ENCODE measurements at places on chromosomes 7 and 10.

GRCh38 chr10:129126982-129127381 lies 340.1 kb upstream of the MGMT start:
- DNase-seq, result no peak

- DNase-seq, result no peak
Observed at GRCh38 chr10:108598320-108598695, 1325.0 kb downstream of the XPNPEP1 start.

DNA sequence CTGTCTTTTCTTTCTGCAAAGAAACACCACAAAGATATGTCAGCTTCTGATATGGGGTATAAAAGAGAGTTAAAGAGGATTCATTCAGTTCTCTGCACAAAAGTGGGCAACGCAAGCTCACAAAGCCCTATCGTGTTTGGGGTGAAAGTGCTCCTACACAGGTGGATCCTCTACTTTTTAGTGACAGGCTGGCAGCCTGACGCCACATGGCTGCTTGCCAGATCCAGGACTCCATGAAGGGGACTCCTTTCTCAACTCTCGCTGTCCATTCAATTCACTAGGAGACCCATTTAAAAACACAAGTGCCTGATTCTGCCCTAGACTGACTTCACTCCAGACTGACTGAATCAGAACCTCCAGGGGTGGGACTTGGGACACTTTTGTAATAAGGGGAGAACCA lies 8.0 kb downstream of the PARP12 start:
- no peak for DNase-seq

- DNase-seq, result no peak
Observed at GRCh38 chr7:65746398-65746669, 126.5 kb upstream of the VKORC1L1 start.

GRCh38 chr7:141477865-141478264 lies 73.3 kb upstream of the AGK start:
- DNase-seq, result no peak

DNA sequence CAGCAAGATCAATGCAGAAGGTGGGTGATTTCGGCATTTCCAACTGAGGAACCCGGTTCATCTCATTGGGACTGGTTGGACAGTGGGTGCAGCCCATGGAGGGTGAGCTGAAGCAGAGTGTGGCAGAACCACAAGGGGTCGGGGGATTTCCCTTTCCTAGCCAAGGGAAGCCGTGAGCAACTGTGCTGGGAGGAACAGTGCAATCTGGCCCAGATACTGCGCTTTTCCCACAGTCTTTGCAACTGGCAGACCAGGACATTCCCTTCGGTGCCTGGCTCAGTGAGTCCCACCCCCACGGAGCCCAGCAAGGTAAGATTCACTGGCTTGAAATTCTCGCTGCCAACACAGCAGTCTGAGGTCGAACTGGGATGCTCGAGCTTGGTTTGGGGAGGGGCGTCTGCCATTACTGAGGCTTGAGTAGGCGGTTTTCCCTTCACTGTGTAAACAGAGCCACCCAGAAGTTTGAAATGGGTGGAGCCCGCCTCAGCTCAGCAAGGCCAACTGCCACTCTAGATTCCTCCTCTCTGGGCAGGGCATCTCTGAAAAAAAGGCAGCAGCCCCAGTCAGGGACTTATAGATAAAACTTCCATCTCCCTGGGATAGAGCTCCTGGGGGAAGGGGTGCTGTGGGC lies 58.6 kb upstream of the SLC26A5 start:
- no peak for DNase-seq

DNA sequence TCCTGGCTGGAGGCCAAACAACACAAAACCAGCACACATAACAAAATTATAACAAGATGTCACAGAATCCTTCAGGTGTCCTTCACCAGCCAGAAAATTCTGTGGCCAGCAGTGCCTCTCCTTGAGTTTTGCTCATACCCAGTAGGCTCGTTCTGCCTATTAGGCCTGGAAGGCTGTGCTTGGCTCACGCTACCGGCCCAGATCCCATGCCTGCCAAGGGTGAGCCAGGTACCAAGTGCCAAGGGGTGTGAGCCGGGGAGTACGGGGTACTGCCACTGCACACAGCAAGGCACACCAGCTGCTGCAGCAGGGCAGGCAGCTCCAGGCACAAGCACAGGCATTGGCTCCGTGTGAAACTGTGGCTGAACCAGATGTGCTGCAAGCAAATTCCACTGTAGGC lies 1562.0 kb downstream of the REEP3 start:
- no peak for DNase-seq

GRCh38 chr7:96184783-96185182 lies 137.1 kb downstream of the SLC25A13 start:
- DNase-seq, result no peak

DNA sequence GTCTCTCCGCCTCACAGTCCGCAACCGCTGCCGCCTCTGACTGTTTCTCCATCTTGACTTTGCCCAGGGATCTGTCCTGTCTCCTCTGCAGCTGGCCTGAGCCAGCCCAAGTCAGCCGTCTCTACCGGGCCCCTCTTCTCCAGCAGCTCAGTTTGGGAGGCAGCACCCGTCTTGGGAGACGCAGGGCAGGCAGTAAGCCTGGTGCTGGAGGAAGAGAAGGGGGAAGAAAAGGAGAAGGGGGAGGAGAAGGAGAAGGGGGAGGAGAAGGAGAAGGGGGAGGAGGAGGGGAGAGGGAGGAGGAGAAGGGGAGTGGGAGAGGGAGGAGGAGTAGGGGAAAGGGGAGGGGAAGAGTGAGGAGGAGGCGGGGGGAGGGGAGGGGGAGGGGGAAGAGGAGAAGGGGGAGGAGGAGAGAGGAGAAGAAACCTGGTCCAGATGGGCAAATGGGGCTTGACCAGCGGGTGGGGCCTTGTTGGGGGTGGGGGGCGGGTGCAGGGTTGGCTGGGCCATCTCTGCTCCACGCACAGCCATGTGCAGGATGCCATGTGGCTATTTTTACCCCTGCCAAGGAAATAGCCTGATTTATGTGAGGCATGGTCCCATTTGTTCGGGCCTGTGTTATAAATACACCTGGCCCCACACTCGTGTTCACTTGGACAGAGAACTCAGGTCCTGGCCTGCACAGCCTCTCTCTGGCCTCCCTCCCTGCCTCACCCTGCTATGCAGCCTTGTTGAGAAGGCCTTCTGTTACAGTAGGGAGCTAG lies 35.9 kb upstream of the FZD9 start:
- peak; percentile 74 for DNase-seq

- DNase-seq, result no peak
Observed at GRCh38 chr10:78284381-78284780, 250.7 kb downstream of the RPS24 start.

DNA sequence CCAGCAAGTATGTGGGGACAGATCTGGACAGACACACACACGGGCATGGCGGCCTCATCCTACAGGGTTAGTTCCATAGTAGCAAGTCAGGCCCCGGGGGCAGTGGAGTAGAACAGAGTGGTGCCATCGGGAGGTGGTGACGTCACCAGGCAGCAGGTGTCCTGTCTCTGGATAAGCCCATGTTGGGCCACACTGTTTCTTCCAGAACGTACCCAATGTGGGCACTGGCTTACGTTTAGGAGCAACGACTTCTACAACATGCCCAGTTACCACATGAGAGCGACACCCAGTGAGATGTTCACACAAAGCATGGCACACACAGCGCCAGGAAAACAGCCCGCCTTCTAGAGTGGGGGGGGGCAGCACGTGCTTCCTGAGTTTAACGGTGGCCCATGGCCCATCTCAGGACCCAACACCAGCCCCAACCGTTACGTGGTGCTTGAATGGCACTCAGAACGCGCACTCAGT lies 67.8 kb downstream of the CTBP2 start:
- DNase-seq, result no peak

DNA sequence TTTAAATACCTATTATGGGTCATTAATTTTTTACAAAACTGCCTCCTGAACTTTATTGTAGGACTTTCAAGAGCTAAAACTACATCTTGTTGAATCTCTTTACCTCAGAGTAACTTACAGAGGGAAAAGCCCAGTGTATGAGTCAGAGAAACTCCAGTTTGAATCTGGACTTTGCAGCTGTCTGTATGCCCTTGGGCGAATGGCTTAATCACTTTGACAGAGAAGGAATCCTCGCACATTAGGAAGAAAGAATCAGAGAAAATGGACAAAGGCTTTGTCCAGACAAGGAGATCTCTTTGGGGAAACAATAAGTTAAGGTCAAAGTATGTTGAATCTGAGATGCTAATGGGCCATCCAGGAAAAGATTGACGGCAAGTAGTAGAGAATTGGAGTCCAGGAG lies 484.2 kb upstream of the CELF2 start:
- no peak for DNase-seq

DNA sequence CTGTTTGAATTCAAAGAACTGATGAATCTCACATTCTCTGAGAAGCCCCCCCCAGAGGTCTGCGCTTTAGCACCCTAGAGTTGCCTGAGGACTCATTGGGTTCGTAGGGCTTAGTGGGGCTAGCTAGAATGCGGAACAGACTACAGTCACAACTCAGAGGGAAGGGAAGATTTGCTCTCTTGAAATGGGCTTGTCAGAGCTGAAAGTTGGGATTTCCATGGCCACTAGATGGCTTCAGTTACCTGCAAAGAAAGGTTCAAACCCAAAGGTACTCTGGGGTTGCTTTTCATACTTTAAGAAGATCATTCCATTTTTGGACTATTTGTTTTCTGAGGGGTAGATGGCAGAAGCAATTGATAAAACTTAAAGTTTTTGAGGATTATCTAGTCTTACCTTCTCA lies 205.0 kb downstream of the BBS9 start:
- DNase-seq, result no peak

GRCh38 chr7:93569189-93569588 lies 5.3 kb downstream of the CALCR start:
- no peak for DNase-seq

DNA sequence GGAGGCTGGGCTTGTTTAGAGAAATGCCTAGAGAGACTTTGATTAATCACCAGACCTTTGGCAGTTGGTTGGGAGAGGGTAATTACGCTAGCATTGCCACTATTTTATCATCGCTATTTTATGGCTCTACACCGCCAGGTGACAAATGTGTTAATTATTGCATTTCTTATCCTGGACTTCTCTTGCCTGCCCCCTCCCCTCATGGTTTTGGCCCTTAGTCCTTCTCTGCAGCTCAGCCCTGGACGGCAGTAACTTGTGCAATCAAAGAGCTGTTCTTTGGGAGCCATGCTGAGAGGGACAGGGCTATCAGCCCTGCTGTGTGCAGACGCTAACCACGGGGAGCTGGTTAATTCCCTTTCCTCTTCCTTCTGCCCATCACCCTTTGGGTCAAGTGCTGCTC lies 585.0 kb downstream of the AUTS2 start:
- DNase-seq, result no peak

DNA sequence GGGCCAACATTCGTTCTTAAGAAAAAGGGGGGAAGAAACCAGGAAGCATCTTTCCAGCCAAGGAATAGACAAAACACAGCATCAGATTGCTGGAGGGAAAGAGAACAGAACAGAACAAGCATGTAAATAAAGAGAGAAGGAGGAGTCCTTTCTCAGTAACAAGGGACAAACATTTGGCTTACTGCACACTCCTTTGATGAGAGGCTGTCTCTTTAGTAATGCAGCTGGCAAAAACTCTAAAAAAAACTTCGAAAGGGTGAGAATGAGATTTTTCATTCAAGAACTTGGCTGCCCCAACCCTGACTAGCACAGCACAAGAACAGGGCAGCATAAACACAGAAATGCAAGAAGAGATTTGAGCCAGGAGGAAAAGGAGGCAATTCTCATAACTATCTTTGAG lies 38.9 kb upstream of the IL6 start:
- no peak for DNase-seq

GRCh38 chr10:11012421-11013295 lies 5.0 kb upstream of the CELF2 start:
- DNase-seq, result peak; percentile 69

- no peak for DNase-seq
Observed at GRCh38 chr7:151082141-151083070, 887 bp downstream of the TMUB1 start.

- DNase-seq, result no peak
Observed at GRCh38 chr7:138962561-138963270, 18.5 kb downstream of the KIAA1549 start.

DNA sequence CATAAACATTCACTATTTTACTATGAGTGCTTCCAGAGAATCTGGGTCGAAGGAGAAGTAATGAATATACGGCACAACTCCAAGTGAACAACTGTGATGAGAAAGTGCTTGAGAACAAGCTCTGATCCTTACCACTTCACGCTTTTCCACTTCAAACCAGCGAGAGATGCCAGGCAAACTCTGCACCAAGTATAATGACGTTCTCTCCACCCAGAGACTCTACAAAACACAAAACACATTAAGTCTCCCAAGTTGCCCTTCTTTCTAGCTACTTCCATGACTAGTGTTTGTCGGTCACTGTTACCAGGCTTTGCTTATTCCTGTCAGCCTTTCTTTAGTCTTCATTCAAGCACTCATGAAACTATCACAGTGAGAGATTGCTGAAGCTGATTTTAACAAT lies 193.1 kb upstream of the IMMP2L start:
- DNase-seq, result no peak

GRCh38 chr10:44280226-44281014 lies 104.5 kb downstream of the CXCL12 start:
- DNase-seq, result peak; percentile 65

- no peak for DNase-seq
Observed at GRCh38 chr10:129887986-129888783, 75.9 kb downstream of the EBF3 start.

GRCh38 chr7:139691253-139691781 lies 86.5 kb downstream of the HIPK2 start:
- no peak for DNase-seq

DNA sequence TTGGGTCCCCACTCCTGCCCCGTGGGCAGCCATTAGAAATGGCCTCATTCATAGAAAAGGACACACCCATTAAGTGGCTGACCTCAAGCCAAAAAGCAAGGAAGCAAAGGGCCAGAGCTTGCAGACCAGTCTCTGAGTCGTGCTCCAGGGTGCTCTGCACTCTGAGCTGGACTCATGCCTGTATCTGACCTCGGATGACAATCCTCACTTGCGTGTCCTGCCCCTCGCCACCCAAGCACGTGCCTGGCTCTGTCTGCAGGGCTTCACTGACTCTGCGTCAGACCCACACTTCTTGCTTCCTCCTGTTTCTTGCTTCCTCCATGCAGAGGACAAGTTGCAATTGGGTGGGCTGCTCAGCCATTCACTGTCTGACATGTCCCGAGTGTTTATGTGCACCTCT lies 138.8 kb downstream of the OAT start:
- no peak for DNase-seq

DNA sequence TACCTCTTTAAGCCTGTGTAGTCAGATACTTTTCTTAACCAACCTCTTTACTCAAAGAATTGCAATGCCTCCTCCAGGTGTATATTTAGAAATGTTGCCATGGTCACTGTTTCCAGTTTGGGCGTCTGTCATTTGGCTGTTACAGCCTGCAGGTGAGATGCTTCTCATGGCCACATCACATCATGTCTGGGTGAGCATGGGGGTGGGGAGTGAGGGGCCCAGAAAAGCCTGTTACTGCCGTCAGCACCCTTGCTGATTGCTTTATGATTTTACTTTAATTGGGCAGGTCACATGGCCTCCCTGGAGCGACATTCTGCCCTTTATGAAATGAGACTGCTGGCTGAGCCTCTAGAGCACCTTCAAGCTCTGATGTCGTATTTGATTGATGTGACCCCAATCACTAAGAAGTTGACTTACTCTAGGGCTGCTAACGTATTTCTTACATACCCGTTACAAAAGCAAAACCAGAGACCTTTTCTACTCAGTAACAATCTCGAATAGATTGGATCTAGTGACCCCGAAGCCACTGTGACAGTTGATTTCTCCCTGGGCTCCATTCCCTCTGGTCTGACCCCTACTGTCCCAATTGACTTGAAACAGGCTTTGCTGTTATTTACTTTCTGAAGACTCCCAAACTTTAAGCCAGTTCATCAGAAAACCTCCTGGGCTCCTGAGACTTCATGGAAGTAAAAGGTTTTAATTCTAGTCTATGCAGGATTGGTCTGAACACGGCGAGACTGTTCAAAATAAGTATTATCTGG lies 60.7 kb downstream of the OTUD1 start:
- no peak for DNase-seq
